AG04449 (cell line): ENCODE measurements at places on chromosomes 6 and 20.
A peak's percentile ranks its signal among the peaks of the same experiment; 100 is the strongest.

DNA sequence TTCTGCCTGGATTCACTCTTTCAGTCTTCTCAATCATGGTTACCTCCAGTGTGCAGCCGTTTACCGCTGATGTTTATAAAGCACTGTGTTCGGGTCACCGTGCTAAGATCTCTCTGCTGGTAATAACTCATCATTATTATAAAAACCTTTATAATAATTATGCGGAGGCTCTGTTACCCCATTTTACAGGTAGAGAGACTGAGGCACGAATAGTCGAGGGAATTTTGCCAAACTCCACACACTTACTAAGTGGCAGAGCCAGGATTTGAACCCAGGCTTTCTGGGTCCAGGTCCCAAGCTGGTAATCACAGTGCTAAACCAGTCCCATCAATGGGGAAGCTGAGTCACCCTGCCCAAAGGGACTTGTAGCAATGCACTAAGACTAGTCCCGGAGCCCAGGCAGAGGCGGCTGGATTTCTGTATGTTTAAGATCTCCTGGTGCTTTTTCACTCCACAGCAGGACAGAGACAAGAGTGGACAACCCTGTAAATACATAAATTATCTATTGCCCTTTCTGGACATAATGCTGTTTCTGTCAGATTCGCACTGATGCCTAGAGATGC, 48.1 kb downstream of the SYNJ2 start:
- no peak for DNase-seq

DNA sequence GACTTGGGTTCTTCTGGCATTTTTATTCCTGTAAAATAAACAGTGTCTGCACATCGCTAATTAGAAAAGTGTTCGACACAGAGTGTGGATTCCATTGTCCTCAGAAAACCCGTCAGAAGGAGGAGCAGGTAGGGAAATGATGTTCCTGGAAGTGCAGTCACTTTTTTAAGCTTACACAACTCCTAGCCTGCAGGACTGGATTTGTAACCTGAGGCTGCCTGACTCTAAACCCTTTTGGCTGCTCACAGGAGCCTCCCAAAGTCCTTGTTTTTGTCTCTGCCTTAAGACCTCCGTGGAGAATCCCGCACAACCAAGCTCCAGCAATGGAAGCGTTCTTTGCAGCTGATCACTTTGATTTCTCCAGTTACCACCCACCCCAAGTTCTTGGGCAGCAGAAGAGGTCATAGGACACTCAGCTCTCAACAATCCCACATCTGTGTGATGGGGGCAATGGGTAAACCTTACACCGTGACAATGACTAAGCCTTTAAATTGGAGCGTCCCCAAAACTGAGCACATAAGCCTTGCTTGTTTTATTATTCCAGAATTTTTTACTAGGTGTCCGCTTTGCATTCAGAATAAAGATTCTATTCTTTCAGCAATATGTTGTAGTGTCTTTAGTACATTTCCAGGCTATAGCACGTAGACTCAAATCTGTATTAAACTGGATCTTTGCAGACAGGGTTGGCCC, 227.9 kb downstream of the TBXT start:
- DNase-seq, result no peak

GRCh38 chr6:165732696-165733488, 69.9 kb upstream of the PDE10A start:
- no peak for DNase-seq

- no peak for DNase-seq
Measured at GRCh38 chr6:127606131-127606562, 29.2 kb downstream of the C6orf58 start.

- no peak for DNase-seq
Measured at GRCh38 chr6:5878792-5879191, 127.9 kb downstream of the NRN1 start.

DNA sequence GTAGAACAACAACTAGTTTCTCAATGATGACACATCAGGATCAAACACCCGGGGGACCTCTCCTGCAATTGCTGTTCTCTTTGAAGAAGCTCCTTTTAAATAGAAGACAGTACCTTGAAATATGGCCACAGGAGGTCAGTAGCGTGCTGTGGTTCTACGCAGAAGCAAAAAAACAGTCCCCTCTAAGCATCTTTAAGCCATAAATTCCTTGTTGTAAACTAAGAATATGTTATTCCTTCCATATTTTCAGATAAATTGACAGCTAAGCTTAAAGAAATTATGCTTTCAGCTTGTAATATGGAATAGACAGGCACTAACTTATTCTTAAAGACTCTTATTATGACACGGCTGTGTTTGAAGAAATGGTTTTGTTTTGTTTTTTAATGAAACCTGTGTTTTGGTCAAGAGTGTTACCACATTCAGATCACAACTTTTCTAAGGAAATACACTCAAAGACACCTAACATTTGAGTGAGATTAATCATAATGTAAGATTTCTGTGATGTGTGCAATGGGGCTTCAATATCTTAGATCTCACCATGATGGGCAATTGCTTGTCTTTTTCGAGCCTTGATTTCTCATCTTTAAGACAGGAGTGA, 49.7 kb upstream of the IL20RA start:
- peak; percentile 12 for DNase-seq

GRCh38 chr6:146950351-146950835, 253.8 kb upstream of the STXBP5 start:
- DNase-seq, result no peak

DNA sequence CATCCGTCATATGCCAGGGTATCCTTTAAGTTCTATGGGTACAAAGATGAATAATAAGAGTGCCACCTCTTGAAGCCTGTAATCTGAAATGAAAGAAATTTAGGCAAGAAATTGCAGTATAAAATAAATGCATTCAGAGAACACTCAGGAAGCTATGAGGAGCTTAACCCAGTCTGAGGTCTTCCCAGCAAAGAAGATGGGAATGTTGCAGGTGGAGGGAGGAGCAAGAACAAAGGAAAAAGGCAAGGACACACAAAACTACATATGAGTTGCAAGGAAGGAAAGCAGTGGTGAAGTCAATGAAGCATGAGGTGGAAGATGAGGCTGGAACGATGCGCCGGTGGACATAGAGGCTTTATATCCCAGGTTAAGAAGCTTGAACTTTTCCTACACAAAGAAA, 67.0 kb upstream of the DST start:
- DNase-seq, result no peak

DNA sequence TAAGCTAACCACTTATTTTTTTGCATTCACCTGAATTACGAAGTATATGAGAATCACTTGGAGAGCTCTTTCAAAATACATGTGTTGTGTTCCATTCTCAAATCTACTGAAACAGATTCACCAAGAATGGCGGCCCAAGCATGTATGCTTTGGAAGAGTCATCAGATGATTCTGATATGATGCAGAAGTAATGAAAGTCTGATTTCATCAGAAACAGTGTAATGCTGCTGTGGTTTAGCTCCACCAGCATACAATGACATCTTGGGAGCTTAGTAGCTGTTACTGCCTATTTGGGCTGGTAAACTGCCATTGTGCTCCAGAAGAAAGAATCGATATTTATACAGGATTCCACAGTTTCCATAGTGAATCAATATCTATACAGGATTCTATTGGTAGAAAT, 52.9 kb downstream of the UBR2 start:
- no peak for DNase-seq

DNA sequence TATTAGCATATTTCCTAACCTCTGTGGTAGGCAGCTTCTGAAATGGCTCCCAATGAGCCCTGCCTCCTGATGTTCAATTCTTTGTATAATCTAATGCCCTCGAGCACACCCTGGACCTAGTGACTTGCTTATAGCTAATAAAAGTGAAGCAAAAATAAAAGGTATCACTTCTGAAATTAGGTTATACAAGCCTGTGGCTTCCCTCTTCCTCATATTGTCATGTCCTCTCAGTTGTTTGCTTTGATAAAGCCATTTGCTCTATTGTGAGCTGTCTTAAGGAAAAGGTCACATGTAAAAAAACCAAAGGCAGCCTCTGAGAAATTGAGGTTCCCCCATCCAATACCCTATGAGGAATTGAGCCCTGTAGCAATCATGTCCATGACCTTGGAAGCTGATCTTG, 442.1 kb upstream of the ADGRB3 start:
- DNase-seq, result no peak

DNA sequence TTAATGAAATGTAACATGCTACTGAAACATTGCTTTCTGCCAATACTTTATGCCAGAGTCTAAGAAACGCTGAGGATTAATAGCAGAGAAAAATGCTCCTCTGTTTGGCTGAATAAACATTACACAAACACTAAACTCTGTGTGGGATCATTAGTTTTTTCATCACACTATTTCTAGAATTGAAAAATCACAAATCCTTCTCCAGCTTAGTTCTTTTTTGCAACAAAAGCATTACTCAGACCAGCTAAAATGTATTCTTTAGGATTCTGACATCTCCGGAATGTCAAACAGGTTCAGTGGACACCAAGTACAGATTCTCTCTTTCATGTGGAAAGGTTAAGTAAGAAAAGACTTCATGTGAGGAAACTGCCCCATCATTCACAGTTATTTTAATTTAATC, 226.9 kb downstream of the SIM1 start:
- DNase-seq, result peak; percentile 44

GRCh38 chr6:70474751-70475150, 61.4 kb downstream of the FAM135A start:
- DNase-seq, result no peak

DNA sequence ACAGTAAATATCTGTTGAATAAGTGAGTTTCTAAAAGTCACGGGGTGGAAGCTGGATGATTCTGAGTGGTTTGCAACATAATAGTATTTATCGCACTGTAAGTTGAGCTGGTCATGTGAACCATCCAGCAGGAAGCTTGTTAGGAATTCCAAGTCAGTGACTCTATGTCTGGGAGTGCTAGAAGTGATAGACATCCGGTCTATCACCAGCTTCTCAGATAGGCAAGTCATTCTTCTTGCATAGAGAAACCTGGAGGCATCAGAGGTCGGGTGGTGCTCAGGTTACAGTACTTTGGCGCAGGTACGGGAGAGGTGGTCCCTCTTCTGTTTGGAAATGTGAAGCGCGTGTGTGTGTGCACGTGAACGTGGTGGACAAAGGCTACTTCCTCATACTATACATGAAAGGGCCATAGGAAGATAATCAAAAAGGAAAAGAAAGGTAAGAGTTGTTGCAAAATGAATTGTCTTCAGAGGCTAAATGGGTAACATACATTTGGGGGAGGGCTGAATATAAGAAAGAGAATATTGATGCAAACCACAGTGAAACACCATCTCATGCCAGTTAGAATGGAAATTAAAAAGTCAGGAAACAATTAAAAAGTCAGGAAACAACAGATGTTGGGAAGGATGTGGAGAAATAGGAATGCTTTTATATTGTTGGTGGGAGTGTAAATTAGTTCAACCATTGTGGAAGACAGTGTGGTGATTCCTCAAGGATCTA, 299.3 kb upstream of the ZFP64 start:
- DNase-seq, result peak; percentile 97

GRCh38 chr6:65110031-65110430, 597.0 kb downstream of the EYS start:
- DNase-seq, result no peak

DNA sequence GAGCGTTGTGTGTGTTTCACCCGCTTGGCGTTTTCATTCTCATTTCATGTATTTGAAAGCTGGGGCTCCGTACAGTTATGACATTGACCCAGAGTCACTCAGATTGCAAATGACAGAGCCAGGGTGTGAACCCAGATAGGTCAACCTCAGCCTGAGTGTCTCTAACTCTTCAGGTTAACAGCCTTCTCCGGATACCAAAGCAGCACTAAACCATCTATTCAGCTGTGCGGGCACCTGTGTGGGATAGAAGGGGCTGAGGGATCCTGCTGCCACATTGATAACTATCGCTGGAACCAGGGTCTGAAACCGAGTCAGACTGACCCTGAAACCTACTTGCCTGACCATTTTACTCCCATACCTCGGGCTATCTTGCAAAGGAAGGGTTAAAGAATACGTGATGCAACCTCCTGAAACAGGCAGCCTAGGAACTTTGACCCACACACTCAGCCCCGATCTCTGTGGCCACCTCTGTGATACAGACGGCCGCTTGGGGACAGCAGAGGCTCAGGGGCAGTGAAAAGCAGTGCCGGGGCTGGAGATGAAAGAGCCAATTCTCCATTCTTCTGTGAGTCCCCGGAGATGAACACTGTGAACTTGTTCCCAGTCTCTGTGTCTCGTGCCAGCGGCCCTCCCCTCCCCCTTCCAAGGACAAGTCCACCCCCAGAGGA, 233.5 kb upstream of the QKI start:
- DNase-seq, result no peak

- DNase-seq, result no peak
Measured at GRCh38 chr20:62624325-62624690, 18.0 kb upstream of the SLCO4A1 start.

DNA sequence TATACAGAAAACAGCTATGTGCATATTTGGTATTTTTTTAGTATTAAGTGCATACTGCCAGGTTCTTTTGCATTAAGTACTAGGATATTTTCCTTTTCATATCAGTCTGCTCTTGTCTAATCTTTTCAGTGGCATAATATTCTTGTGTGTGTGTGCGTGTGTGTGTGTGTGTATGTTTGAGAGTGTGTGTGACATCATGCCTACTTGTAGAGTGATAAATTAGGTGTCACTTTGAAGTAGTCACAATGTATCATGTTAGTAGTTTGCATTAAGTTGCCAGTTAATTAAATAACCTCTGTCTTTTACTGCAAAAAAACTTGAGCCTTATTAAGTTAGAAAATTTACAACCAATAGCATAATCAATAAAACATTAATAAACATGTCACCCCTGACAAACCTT, 65.3 kb downstream of the CD83 start:
- no peak for DNase-seq

GRCh38 chr6:157128235-157128775, 195.0 kb downstream of the TMEM242 start:
- no peak for DNase-seq

DNA sequence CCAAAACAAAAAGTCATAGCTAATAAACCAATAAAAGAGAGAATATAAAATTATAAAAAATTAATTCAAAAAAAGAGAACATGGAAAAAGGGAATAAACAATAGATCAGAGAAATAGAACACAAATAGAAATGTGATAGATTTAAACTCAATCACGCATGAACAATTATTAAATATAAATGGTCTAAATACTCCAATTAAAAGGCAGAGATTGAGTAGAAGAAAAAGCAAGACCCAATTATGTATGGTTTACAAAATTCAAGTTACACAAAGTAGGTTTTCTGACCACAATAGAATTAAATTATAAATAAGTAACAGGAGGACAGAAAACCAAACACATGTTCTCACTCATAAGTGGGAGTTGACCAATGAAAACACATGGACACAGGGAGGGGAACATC, 36.4 kb upstream of the MAN1A1 start:
- DNase-seq, result no peak

DNA sequence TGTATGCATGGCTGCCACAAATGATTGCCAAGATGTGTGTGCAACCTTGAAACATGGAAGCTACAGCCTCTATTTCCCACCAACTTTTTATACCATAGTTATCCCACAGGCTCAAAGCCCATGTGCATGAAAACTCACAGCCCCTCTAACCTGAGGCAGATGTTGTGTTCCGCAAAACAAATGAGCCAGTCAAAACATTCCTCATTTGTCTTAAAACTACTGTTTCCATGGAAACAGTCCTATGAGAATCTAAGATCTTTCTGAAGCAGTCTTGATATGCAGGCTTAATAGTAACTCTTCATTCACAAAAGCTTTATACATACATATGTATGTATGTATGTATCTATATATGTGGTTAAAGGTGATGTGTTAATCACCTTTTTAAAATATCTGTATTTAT, 31.2 kb upstream of the MANEA start:
- no peak for DNase-seq
